ENCODE measurements at places on chromosomes 3 and 15. TPM values are rescaled to one million over a fixed set of nuclear protein-coding genes. Genes with fewer than 3 reads are reported as not detected.

Gene MUC13
- not detected for total RNA-seq

Gene ADAM10
- total RNA-seq: 103 TPM

Gene C3orf49
- total RNA-seq: not detected

Gene EPB42
- not detected for total RNA-seq

Gene NAA80
- total RNA-seq: 14.3 TPM

Gene PEX11A
- 2.1 TPM for total RNA-seq

Gene OR5K2
- total RNA-seq: not detected

Gene SPATA12
- not detected for total RNA-seq

Gene CPN2
- total RNA-seq: not detected

Gene SNTN
- total RNA-seq: not detected

Gene PARP15
- total RNA-seq: under 0.01 TPM

Gene ARHGEF26
- 4.6 TPM for total RNA-seq

Gene FEZF2
- total RNA-seq: not detected

Gene KY
- total RNA-seq: 0.16 TPM

Gene SH3GL3
- 0.78 TPM for total RNA-seq

Gene GUCA1C
- not detected for total RNA-seq

Gene KLF15
- 9.5 TPM for total RNA-seq

Gene EPHB1
- total RNA-seq: 0.65 TPM

Gene KAT2B
- 7.2 TPM for total RNA-seq

Gene COL6A5
- not detected for total RNA-seq

Gene NPRL2
- total RNA-seq: 15.4 TPM

Data from epithelial cell of alveolus of lung (primary cell).